PC-3 (cell line): ENCODE measurements at places on chromosomes 5 and 9. TPM values are rescaled to one million over a fixed set of nuclear protein-coding genes. Genes with fewer than 3 reads are reported as not detected.

DNA sequence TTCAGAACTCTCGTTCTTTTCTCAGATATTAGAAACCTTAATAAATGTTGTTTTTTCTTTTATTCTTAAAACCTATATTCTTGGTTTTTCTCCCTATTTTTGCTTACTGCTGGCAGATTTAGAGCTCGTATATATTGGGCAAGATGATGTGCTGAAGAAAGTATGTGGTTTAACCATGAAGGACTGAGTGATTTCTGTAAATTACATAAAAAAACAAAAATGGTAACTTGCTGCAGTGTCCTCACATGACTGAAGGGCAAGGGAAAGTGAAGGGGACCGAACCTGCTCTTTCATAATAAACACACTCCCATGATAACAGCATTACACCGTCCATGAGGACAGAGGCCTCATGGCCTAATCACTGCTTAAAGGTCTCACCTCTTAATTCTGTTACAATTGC is 393.8 kb upstream of the ZNF608 start:
- H3K4me3 ChIP-seq = no peak overlapping the region
- H3K36me3 ChIP-seq = no peaks in the 10 kb centered on the region
- H3K4me1 ChIP-seq = no peaks in the 10 kb centered on the region; the same call in 1 of the 2 replicates

GRCh38 chr5:143177263-143177983 is 226.1 kb downstream of the NR3C1 start:
- peaks cover 22% of the 10 kb centered on the region for H3K4me1 ChIP-seq
- H3K4me3 ChIP-seq = no peak overlapping the region
- H3K27me3 ChIP-seq = no peaks in the 10 kb centered on the region
- H3K36me3 ChIP-seq = no peaks in the 10 kb centered on the region
- DNase-seq = peak; percentile 95
- H3K27ac ChIP-seq = peak overlapping the region; percentile 83

GRCh38 chr5:180090098-180090768 is 18.7 kb upstream of the RNF130 start:
- no peaks in the 10 kb centered on the region for H3K27me3 ChIP-seq
- no peak overlapping the region for H3K27ac ChIP-seq
- DNase-seq = peak; percentile 41
- H3K4me3 ChIP-seq = peak overlapping the region; percentile 38; the same call in 1 of the 2 replicates
- H3K4me1 ChIP-seq = no peaks in the 10 kb centered on the region
- H3K36me3 ChIP-seq = no peaks in the 10 kb centered on the region

Gene ELOVL7
- total RNA-seq = 0.69 and 1.2 TPM in 2 replicates

Gene AGTPBP1
- 5.3 and 6.0 TPM in 2 replicates for total RNA-seq

Gene PCDHGB2
- 1.4 and 2.2 TPM in 2 replicates for total RNA-seq

Gene AQP7
- total RNA-seq = not detected in 2 replicates
